Umbilical cord (tissue), 2 donors: ENCODE measurements at places on chromosomes 5 and 9. TPM values are rescaled to one million over a fixed set of nuclear protein-coding genes. Genes with fewer than 3 reads are reported as not detected.
A peak's percentile ranks its signal among the peaks of the same experiment; 100 is the strongest.

GRCh38 chr9:125839317-125839716 lies 92.1 kb downstream of the PBX3 start:
- no peak for DNase-seq

DNA sequence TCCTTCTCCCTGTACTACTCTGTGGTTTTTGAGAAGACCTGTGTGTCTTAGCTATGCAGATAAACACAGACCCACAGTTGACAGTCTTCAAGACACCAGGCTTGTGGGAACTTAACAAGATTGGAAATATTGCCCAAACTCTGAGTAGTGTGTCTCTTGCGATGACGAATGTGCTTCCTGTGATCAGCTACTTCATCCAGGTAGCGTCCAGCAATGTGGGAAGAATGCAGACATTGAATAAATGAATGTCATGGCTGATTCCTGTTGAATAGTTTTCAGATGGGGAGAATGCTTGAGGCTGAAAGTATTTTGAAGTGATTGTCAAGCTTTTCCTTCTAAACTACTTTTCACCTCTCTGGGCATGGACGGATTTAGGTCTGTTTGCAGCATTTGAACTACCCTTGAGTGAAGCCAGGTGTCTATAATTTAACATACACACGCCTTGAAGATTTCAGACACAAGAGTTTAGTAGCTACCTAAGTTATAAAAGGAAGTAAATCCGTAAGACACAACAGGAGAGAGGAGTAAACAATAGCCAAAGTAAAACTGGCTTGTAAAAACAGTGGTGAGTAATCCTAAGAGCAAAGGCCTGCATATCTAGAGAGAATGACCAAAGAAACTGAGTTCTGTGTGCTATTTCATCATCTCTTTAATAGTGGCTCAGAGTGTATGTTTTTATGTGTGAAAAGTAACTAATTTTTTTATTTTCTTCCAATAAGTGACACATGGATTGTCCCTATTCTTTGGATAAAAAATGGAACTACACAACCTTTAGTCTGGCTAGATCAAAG lies 30.0 kb upstream of the ARL14EPL start:
- DNase-seq = no peak

DNA sequence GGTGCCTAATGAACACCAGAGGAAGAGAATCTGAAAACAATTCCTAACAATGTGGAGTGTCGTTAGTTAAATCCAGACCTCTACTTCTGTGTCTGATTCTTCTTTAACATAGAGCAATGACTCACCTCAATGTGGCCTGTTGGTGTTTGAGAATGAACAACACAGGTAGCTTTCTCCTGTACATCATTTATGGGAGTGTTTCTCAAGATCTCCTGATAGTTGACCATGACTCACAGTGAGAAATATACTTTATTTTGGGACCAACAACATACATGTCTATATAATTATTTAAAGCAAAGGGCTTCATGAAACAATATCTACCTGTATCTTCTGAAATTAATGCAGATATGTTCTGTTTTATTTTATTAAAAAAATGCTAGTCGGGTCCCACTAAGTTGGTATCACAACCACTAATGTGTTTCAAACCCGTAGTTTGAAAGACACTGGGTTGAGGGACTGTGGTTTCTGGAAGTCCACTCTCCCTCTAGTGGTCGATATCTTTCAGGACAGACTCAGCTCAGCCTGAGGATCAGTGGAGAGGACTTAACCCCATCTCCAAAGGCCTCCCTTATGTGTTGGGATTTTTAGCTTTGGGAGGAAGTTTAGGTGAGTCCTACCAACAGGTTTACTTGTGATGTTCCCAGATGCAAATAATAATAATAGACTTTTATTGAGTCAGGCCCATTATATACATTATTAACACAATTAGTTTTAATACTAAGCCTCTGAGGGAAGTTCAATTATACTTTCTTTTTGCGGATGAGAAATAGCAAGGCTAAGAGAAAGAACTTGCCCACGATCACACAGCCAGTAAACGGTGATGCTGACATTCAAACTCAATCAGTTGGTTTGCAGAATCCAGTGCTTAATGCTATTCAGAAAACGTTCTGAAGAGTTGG lies 70.0 kb upstream of the KLF9 start:
- peak; percentile 57 for DNase-seq

C9orf40 gene
- total RNA-seq = 8.2 TPM

MPDZ gene
- total RNA-seq = 61.2 TPM

GRCh38 chr5:37938076-37938852 lies 98.4 kb upstream of the GDNF start:
- no peak for DNase-seq
